ENCODE measurements at places on chromosomes 16 and 17.

GRCh38 chr17:57006040-57006439 lies 28.1 kb downstream of the SCPEP1 start:
- DNase-seq = no peak

- DNase-seq = no peak
These were observed 53.8 kb downstream of the NXN start for GRCh38 chr17:925817-926216.

GRCh38 chr17:39549747-39550573 lies 57.8 kb downstream of the NEUROD2 start:
- no peak for DNase-seq

DNA sequence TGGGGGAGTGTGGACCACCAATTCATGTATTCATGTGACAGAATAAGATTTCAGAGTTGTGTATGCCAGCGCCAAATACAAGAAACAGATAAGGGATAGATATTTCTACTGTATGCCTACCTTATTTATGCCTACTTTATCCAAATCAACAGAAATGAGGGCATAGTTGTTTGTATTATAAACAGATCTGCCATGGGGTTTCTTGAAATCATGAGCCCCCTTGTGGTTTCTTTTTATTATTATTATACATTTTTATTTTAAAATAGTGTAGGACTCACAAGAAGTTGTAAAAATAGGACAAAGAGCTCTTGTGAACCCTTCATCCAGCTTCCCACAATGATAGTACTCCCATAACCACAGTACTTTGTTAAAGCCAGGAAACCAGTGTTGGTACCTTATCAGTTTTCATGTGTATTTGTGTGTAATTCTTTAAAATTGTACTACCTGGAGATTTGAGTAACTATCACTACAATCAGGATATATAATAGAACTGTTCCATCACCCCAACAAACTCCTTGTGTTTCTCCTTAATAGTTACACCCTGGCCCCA lies 229.4 kb downstream of the CCDC182 start:
- no peak for DNase-seq

DNA sequence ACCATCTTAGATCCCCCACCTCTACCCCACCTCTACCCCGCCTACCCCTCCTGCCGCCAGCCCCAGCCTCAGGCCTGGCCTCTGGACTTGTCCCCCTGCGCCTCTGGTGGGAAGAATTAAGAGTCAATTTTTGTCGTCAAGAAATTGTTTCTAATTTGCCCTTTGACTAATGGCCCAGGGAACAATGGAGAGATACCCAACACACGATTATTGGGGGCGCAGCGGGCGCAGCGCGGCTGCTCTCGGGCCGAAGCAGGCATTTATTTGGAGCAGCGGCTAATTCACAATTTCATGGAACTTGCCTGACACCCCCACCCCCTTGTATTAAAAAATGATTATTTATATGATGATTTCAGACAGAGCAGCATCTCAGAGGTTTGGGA lies 4.4 kb upstream of the BAHCC1 start:
- DNase-seq = no peak

GRCh38 chr17:49707246-49707607 lies 537 bp downstream of the SLC35B1 start:
- no peak for DNase-seq

DNA sequence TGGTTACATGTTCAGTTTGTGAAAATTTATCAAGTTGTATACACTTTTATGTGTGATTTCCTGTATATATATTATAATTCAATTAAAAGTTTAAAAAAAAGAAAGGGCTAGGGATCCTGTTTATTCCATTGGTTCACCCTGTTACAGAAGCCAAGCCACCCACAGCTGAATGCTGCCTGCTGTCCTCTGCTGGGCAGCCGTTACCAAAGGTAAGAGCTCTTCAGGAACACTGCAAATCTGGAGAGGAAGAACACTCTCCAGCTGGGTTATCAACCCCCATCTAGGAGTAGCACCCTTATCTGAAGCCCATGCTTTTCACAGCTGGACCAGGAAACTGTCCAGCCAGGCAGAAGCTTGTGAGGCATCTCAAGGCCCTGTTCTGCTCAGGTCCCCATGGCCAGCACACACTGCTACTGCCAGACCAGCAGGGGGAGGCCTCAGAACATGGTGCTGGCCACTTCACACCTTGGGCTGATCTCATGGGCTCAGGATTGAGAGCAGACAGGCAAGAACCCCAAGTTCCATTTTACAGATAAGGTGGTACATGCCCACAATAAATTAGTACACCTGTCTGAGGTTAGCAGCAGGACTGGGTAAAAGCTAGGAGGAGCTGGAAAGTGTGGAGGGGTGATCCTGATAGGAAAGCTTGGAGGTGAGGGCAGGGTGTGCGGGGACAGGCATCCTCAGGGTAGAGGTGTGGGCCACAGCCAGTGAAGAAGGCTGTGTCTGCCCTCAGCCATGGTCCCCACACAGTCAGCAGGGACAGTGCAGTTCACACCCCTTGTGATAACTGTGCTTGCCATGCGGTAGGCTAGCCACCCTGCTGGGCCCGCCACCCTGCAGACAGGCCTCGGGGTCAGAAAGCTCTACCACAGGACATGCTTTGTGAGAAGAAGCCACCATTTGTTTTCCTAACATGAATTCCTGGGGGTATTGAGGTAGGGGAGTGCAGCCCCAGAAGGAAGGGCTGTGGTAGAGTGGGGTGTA lies 54.3 kb upstream of the SREBF1 start:
- DNase-seq = peak; percentile 58

- DNase-seq = no peak
These were observed 8.5 kb downstream of the CSF3 start for GRCh38 chr17:40023590-40024292.

DNA sequence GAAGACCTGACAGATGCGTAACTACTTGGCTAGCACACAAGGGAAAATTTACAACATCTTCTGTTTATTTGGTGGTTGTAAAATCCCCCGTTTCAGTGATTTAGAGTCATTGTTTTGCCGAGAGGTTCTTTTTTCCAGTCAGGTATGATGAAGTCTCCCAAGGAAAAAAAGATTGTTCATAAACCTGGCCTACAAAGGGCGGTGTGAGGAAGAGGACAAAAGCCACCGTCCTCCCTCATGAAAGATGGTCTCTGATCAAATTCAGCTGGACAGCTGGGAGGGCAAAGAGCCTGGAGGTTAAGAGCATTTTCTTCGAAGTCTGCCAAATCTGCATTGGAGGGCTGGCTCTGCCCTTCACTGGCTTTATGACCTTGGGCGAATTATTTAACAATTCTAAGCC lies 419.9 kb downstream of the HAPSTR1 start:
- no peak for DNase-seq

DNA sequence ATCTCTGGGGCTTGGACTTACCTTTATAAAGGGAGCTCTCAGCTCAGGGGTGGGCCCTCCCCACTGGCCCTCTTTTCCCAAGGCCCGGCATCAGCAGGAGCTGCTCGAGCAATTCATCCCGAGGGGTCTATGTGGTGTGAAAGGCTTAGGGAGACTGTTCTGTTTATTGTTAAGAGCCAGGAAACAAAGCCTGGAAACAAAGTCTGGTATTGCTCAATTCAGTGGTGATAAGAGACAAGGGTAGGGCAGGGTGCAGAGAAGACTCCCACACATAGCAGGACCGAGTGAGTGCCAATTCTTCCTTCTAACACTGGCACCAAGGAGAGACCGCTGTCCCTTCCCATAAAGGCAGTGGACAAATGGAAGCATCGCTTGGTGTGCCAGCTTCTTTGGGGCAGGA lies 750.7 kb downstream of the KCNJ18 start:
- DNase-seq = no peak

- no peak for DNase-seq
These were observed 74.6 kb downstream of the N4BP1 start for GRCh38 chr16:48535369-48535787.

- no peak for DNase-seq
These were observed 532 bp downstream of the ARRB2 start for GRCh38 chr17:4710693-4711634.

DNA sequence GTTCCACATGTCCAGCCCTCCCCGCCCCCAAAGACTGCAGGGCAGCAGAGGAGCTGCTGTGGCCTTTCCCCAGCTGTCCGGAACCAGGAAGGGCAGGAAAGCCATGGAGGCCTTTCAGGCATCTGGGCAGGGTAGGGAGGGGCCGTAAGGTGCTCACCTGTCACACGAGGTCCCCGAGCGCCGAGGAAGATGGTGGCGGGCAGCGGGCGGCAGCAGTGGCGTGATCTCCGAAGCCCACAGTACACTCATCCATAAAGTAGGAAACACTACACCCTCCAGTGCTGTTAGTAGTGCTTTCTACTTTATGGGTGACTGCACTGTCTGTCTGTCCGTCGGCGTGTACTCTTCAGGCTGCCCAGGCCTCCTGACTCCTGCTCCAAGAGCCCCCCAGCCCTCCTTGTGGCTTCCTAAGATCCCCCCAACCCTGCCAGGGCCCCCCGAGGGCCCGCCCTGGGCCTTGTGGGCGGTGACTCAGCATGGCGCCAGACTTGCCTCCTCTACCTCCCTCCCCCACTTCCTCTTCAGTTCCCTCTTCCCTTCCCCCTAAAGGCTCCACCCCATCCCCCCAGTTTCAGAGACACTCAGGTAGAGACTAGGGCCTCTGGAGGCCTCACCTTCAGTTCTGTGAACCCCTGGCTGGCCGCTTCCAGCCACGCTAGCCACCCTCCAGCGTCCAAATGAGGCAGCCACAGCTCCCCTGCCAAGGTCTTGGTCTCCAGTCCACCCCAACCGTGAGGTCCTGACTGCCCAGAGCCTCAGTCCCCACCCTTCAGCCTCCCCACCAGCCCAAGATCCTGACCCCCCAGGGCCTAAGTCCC lies 2.6 kb upstream of the TSPOAP1 start:
- DNase-seq = no peak

DNA sequence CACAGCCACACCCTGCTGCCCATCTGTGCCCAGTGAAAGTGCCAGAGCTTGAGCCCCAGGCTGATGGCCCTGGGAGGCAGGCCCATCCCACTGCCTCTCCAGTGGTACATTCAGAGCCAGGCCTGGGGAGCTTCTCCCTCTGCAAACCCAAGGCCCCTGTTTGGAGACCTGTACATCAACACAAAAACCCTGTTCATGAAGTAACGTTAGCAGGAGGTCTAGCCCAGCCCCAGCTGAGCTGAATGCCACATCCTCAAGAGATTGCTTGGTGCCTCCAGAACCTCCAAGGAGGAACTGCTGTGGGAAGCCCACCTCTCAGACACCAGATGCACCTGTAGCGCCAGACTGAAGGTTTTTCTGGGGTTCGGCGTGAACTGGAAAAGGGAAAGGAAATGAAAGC lies 31.5 kb downstream of the C16orf78 start:
- DNase-seq = no peak

DNA sequence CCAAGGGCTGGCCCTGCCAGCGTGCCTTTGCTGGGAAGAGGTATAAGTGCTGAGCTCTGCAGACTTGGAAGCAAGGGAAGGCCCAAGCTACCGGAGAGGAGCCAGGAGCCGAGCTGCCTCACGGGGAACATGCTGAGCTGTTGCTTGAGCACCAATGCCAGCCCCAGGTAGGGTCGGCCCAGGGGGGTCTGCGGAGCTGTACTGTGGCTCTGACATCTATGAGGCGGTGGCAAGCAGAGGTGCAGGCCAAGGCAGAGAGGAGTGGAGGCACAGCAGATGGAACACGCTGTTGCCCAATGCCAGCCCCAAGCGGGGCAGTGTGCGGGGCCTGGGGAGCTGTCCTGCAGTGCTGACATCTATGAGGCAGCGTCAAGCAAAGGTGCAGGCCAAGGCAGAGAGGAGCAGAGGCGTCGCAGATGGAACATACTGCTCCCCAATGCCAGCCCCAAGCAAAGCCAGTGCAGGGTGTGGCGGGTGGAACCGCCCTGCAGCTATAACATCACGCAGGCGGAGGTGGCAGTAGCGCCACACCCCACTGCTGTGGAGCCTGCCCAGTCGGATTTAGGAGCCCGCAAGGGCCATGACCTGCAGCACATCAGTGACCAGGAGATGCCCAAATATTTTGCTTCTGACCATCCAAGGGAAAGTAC lies 10.0 kb downstream of the GGA2 start:
- DNase-seq = no peak

DNA sequence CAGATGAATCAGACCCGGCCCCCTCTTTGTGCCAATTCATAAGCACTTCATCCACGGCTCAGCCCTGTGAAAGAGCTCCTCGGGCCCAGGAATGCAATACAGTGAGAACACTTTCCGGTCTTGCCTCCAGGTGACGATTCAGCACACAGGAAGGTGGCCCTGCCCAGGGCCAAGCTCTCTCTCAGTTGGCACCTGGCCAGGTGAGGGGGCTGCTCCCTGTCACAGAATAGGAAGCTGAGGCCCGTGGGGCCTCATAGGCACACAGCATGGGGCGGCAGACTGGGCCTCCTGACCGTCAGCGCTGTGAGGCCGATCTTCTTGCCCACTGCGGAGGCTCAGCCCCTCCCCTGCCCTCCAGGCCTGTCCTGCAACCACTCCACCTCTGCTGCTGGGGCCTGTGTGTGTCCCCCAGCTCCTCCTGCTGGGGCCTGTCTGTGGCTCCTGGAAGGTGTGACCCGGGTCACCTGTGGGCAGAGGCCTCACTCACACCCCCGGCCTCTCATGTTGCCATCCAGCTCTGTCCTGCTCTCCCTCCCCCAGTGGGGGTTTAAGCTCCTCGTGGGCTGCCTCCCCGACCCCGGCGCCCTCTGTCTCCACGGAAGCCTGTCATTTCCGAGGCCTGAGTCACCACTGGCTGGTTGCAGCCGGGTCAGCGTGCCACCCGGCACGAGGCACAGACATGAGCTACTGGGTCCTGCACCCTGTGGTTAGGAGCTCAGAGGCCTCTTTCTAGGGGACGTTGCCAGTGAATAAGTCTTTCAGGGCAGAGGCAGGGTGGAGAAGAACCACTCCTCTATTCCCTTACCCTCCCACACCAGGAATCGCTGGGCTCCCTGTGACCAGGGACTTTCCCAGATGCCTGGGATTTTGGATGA lies 114.4 kb downstream of the SEC14L1 start:
- DNase-seq = peak; percentile 97

- no peak for DNase-seq
These were observed 1.6 kb downstream of the C1QL1 start for GRCh38 chr17:44966348-44967025.

DNA sequence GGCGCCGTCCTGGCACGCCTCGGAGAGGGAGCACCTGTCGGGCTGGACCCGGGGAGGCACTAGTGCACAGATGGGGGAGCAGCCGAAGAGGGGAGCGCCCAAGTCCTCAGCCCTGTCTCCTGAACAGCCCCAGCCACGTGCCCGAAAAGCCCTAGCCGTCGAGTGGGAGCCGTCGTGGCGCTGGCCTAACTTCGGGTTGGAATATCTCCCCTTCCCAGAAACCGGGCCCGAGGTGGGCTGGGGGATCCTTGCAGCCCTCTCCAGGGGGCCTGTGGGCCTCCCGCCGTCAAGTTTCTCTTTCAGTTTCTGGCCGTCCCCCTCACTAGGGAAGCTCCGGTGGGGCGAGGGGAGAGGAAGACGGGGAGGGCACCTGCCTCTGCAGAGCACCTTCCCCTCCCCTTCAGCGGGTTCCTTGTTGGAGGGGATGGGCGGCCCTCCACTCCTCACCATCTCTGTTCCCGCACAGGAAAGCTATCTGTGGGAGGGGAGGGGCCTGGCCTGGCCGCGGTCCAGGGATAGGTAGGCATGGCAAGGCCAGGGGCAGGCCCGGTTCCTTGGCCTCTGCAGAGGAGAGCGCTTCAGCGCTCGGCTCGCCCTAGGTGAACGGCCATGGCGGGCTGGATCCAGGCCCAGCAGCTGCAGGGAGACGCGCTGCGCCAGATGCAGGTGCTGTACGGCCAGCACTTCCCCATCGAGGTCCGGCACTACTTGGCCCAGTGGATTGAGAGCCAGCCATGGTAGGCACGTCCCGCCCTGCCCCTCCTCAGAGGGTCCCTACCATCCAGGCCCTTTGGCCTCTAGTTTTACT lies 709 bp downstream of the STAT5A start:
- DNase-seq = no peak
